HAP-1 (cell line): ENCODE measurements at places on chromosomes 1 and 21.

- DNase-seq = no peak
Measured at GRCh38 chr1:10173582-10173981, 36.8 kb upstream of the KIF1B start.

DNA sequence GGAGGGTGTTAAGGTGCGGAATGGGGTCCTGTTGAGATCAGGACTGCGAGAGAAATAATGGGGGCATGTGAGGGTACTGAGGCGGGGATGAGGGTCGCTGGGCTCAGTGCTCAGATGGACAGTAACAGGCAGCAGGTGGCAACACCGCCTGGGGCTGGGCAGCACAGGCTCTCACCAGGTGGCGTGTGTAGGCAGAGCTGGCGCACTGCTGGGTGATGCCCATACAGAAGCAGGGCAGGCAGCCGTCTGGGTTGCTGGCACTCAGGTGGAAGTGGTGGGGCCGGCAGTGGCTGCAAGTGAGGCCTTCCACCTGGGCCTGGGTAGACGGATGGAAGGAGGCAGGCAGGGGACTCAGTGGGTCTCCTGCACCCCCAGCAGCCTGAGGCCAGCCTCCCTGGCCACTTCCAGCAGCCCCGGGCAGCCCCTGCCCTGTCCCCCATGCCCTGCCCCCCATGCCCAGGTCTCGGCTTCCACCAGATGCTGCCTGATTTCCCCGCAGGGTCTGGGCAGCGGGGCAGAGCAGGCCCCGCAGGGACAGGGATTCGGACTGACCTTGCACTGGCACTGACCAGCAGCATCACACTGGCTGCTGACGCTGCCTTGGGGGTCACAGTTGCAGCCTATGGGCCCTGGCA lies 60.5 kb downstream of the LDLRAD2 start:
- no peak for DNase-seq

DNA sequence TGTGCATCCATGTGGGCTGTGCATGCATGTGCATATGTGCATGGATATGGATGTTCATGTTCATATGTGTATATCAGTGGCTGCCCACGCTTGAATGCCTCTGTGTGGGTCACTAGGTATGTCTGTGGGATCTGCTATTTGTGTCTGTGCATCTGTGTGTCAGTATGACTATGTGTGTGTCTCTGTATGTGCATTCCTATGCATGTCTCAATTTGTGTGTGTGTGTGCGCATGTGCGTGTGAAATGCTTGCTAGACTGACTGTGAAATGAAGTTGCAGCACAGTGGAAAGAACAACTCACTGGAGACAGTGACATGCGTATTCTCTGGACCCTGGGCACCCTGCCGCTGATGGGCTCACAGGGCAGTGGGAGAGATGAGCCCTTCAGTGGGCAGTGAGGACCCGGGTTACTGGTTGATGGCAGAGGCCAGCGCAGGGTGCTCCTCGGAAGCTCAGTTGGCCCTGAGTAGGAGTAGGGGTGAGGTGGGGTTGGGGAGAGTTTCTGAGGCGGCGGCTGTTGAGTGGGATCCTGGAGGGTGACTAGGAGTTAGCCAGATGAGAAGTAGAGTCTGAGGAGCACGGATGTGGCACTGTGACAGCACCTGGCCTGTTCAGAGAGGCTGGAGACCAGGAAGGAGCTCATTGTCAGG lies 43.2 kb upstream of the POU3F1 start:
- no peak for DNase-seq

- DNase-seq = no peak
Measured at GRCh38 chr1:76562292-76562691, 305.0 kb upstream of the ST6GALNAC5 start.

GRCh38 chr1:214427871-214428277 lies 123.5 kb downstream of the PTPN14 start:
- no peak for DNase-seq

- DNase-seq = no peak
Measured at GRCh38 chr1:2130156-2130555, 64.4 kb downstream of the FAAP20 start.

DNA sequence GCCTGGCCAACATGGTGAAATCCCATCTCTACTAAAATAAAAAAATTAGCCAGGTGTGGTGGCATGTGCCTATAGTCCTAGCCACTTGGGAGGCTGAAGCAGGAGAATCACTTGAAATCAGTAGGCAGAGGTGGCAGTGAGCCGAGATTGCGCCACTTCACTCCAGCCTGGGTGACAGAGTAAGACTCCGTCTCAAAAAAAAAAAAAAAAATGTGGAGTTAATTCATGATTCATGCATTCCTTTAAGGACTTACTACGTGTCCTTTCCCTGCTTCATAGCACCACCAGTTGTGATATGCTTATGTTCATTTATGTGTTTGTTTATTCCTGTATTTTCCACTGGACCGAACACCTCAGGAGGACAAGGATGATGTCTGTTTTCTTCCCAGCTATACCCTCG lies 12.7 kb upstream of the PRELP start:
- DNase-seq = no peak

- no peak for DNase-seq
Measured at GRCh38 chr1:15431571-15431948, 6.7 kb upstream of the CTRC start.

DNA sequence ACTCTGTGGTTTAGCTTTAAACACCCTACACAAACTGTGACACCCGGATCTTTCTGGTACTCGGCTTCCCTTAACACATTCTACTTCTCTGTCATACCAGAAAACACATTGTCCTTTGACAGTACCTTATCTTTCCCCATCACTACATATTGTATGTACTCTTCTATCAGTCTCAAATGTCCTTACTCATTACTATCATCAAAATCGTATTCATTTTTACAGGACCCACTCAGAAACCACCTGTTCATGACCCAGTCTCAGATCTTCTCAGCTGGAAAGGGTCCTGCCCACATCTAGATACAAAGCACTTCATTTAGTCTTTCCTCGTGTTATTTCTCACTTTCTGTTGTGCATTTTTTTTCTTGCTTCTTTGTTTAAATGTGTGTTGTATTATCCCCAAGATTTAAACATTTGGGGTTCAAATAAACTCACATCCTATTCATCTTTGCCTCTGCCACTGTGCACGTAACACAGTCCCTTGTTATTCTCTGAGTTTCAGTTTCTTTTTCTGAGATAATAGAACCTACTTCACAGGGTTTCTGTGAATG lies 27.7 kb downstream of the CD34 start:
- no peak for DNase-seq

DNA sequence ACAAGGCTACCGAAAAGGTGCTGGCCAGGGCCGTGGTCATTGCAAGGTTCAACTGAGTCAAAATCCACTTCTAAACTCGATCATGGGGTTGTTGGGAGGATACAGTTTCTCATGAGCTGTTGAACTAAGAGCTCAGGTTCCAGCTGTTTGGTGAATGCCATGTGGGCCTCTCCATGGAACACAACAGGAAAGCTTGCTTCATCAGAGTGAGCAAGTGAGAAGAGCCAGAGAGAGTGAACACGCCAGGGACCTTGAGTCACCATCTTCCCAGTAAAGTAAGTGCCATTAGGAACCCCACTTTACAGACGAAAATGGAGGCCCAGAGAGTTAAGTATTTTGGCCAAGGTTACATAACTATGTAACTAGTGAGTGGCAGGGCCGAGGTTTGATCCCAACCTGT lies 475.1 kb upstream of the VAMP3 start:
- DNase-seq = no peak

GRCh38 chr21:31416465-31416864 lies 72.4 kb upstream of the TIAM1 start:
- DNase-seq = no peak

- DNase-seq = peak; percentile 27
Measured at GRCh38 chr1:183635099-183635605, 431 bp downstream of the ARPC5 start.

DNA sequence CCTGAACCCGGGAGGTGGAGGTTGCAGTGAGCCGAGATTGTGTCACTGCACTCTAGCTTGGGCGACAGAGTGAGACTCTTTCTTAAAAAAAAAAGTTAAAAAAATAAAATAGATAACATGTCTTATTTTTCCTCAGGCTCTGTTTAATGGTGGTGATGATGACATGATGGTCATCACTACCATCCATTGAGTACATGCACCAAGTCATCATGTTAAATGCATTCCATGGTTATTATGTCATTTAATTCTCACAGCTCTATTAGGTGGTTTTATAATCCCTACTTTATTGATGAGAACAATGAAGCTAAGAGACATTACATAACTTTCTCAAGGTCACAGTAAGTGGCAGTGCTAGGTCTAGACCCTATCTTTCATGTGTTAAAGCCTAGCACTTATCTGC lies 34.4 kb upstream of the MAB21L3 start:
- no peak for DNase-seq

DNA sequence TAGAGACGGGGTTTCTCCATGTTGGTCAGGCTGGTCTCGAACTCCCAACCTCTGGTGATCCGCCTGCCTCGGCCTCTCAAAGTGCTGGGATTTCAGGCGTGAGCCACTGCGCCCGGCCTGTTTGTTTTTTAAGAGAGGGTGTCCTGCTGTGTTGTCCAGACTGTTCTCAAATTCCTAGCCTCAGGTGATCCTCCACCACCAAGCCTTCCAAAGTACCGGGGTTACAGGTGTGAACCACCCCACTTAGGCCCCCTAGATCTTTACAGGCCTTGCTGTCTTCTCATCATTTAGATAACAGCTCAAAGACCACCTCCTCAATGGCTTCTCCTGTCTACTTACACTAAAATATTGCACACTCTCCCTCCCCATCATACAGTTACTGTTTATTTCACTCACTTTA lies 6.3 kb downstream of the SESN2 start:
- DNase-seq = no peak

DNA sequence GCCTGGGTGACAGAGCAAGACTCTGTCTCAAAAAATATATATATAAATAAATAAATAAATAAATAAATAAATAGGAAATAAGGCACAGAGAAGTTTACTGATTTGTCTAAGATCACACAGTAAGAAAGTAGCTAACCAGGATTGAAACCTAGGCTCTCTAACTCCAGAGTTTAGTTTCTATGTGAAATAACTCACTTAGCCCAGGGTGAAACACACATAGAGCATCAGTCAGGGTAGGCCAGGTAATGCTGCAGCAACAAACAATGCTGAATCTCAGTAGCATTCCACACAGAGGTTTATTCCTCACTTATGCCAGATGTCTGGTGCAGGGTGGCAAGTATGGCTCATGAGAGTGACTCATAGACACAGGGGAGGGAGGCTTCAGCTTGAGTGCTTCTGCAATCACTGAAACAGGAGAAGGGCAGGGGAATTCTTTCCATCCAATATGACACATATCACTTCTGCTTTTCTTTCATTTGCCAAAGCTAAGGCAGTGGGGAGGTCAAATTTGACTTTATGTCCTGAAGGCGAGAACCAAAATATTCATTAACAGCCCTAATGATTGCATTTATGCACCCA lies 37.1 kb upstream of the KANK4 start:
- no peak for DNase-seq

DNA sequence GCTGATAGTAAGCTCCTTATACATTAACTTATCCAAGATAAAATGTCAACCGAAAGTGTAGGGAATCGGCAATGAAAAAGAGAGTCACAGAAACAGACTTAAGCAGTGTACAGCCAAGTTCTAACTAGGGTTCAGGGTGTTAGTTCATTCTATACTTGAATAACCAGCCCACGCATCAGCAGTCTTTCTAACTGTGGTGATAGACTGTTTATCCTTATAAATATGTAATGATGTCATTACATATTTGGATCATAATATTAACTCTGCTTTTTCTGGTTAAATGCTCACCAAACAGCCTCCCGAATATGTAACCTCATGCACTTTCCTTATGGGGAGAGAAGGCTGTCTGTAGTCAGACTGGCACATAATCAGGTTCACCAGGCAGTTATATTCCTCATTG lies 11.0 kb downstream of the HMCN1 start:
- no peak for DNase-seq

DNA sequence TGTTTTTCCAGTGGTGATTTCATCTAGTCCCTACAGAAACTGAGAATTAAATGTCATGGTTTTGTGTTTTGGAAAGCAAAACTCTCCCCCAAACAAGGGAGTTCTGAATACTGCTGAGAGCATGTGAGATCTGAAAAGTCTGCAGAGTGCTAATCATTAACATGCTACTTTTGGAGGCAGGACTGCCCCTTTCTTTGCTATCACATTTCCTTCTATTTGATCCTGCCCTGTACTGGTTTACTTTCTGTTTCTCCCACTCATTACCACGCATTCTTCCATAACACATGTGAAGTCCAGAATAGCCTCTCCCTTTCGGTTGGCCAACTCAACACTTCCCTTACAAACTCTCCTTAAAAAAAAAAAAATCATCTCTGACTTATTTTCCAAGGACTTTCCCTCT lies 63.6 kb downstream of the GADD45A start:
- DNase-seq = no peak

- DNase-seq = no peak
Measured at GRCh38 chr1:28985427-28985826, 71.1 kb downstream of the EPB41 start.

DNA sequence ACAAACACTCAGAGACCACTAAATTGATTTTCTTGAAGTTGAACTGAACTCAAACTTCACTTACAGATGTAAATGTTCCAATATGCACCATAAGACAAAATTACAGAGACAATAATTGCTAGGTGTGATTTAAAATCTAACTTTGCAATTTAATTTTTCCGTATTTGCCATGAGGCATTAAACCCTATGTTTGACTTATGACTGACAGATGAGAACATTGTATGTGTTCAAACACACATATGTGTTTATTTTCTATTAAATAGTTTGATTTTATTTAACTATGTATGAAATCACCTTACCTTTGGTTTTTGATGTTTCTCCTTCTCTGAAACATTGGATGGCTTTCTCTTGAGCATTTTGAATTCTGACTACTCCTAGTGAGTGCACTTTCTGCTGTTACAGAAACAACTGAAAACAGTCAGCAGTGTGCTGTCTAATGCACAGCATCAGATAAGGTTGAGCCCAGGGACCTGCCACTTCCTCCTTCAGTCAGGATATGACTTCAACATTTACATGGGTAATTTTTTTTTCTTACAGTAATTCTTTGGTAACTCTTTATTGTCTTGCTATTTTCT lies at the start of gene SAMSN1:
SAMSN1 (minus strand) TSS at position 410 of the 575 bp plus-strand sequence; CDS start at position 356, 54 bp downstream.
- no peak for DNase-seq

- no peak for DNase-seq
Measured at GRCh38 chr1:92458146-92458545, 28.6 kb downstream of the GFI1 start.

- DNase-seq = no peak
Measured at GRCh38 chr1:182351790-182352364, 39.7 kb downstream of the GLUL start.

DNA sequence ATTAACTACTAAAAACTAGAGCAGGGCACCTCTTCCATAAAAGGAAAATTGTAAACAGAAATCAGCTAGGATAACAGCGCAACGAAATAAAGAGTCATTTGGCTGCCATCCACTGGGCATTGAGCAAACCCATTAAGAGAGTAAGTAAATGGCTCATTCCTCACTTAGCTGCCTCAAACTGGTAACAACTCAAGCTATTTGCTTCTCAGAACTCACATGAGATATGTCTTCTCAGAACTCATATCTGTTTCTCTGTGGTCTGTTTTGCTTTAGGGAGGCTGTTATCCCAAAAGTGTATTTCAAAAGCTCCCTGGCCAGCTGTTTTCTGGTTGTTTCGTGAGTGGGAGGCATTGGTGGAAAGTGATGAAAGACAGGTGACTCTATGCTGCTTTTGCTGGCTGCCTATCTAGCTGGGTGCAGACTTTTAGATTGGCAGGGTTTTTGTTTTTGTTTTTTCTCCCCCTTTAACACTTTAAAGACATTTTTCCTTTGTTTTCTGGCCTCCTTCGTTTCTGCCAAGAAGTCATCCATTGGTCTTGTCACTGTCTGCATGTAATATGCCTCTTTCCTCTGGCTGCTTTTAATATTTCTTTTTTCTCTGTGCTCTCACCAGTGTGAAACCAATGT lies 269.2 kb upstream of the RGS18 start:
- DNase-seq = no peak
